KG1 (cell line): ENCODE measurements at places on chromosomes 5 and 9.
A peak's percentile ranks its signal among the peaks of the same experiment; 100 is the strongest.

DNA sequence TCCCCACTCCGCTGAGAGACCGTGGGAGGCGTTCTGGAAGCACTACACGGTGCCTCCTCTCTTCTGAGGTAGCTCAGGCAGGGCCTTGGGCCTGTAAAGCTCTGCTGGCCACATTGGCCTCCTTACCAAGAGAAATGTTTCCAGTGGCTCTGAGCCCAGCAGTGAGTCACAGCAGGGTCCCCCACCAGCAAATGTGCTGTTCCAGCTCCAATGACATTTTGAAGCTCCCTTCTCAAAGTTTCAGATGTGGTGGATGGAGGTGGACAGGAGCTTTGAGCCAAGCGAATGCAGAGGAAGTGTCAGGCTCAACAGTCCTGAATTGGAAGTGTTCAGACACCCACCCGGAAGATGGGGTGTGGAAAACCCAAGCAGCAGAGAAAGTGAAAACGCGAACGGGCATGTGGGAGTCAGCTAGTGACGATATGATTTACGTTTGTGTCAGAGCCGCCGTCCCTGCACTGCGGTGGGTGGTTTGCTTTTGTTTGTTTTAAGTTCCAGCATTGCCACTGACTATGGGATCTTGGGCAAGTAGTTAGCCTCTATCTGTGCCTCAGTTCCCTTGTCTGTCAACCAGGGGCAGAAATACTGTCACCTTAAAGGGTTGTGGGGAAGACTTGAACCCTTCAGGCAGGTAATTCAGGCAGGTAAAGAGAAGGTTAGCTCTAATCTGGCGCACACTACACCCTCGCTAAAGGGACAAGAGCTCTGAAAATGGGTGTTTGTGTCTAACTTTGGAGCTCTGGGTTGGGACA lies 38.2 kb downstream of the C5orf15 start:
- no peak for DNase-seq

GRCh38 chr5:134394932-134395331 lies 16.7 kb downstream of the CDKN2AIPNL start:
- DNase-seq: no peak

DNA sequence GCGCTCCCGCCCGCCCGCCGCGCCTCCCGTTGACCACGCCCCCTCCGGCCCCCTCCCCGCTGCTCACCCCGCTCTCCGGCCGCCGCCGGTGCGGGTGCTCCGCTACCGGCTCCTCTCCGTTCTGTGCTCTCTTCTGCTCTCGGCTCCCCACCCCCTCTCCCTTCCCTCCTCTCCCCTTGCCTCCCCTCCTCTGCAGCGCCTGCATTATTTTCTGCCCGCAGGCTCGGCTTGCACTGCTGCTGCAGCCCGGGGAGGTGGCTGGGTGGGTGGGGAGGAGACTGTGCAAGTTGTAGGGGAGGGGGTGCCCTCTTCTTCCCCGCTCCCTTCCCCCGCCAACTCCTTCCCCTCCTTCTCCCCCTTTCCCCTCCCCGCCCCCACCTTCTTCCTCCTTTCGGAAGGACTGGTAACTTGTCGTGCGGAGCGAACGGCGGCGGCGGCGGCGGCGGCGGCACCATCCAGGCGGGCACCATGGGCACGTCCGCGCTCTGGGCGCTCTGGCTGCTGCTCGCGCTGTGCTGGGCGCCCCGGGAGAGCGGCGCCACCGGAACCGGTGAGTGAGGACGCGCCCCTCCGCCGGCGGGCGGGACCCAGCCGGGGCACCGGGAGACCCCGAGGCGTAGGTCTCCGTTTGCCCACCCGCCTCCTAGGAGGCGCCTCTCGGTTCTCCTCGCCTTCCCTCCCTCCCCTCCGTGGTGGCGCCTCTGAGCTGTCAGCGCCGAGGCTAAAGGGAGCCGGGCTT lies at the start of gene VLDLR:
TSS of gene VLDLR (plus strand) at position 66 of the 739 bp plus-strand sequence. CDS start at position 469, 403 bp downstream.
- DNase-seq: peak; percentile 19

GRCh38 chr9:4442806-4443205 lies 47.5 kb upstream of the SLC1A1 start:
- no peak for DNase-seq

DNA sequence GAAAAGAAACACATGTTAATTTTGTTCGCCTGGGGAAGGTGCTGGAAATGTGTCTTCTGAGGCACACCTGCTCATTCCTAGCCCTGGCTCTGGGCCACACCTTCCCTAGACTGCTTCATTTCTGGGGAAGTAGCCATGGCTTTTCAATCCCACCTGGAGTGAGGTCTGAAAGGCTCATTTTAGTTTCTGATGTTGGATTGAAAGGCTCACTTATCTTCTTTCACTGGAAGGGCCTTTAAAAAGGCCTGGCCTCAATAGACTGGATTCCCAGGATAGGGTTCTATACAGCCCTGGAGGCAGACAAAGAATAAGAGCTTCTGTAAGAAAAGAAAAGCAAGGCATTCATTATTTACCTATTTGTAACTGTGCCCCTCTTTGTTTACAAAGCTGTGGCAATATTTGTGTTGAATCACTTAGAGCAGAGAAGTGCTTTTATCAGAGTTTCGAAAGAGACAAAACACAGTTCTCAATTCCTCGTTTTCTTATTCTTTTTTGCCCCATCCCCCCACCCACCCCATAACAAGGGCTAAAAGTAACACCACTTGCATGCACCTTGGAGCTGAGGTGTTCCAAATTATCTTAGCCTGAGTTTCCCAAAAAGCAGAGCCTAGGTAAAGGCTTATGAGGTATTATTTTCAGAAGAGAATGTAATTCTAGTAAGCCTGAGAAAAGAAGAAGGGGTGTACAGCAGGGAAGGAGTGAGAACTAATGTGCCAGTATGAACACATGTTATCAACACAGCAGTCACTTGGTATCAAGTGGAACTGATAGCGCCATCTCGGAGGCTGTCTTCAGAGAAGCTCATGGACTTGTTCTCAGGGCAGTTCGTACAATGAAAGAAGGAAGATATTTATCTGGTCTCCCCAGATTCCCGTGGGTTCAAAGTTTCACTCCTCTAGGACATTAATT lies 413.1 kb downstream of the KCTD16 start:
- DNase-seq: no peak

DNA sequence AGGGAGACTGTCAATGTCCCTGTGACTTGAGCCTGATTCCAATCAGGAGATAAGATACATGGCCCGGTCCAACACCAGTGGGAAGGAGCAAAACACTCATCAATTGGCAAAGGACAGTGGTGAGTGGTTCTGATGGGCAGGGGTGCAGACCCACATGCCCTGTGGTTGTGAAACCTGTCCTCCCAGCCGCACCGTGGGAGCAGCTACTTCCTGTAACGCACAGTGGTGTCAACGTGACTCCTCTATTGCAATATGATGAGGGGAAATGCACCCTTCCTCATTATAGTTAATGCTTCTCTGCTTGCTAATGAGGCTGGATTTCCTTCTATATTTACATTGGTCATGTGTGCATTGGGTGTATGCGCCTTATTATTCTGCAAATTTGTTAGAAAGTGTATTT lies 223.0 kb downstream of the IRX1 start:
- no peak for DNase-seq

GRCh38 chr9:98567540-98568233 lies 141.0 kb downstream of the GABBR2 start:
- DNase-seq: no peak

GRCh38 chr5:44727100-44727499 lies 81.6 kb upstream of the MRPS30 start:
- DNase-seq: no peak

DNA sequence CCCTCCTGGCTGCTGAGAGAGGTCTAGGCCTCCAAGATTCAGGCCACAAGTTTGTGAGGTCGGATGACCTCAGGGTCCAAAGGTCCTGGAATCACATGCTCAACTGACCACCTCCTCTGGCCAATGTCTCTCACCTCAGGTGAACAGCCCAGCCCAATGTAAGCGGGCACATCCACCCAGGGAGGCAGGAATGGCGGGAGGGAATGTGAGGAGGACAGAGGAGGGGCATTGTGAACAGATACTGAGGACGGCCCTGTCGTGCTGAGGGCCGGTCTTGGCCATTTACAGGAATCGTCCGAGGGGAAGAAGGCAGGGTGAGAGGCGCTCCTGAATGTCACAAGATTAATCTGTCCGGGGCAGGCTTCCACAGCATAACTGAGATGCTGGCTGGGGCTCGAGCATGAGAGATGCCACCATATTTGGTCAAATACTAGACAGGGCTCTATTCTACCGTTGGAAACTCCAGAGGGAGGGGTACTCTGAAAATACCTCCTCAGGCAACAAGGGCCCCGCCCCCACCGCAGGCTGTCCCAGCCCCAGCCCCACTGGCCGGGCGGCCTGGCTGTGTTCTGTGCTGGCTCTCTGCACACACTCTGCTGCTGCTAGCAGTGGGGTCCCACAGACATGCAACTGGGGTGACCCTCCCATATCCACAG lies 1.5 kb upstream of the IL17B start:
- no peak for DNase-seq

- DNase-seq: no peak
These were observed 154.9 kb upstream of the VLDLR start for GRCh38 chr9:2466703-2467102.

DNA sequence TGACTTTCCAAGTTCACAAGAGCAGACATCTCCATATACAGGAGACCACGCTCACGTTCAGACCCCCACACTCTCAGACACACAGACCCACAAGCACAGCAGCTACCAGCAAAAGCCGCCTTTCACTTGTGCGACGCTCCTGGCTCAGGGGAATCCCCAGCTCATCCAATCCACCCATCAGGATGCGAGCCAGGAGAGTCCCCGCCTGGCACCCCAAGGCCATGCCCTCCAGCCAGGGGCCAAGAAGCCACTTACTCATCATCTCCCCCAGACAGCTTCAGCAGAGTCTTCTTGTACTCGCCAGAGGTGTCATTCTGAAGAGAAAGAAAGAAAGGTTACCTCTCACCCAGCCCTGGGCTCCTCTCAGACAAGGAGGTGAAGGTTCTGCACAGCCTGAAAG lies 29.7 kb downstream of the ANXA6 start:
- DNase-seq: no peak

DNA sequence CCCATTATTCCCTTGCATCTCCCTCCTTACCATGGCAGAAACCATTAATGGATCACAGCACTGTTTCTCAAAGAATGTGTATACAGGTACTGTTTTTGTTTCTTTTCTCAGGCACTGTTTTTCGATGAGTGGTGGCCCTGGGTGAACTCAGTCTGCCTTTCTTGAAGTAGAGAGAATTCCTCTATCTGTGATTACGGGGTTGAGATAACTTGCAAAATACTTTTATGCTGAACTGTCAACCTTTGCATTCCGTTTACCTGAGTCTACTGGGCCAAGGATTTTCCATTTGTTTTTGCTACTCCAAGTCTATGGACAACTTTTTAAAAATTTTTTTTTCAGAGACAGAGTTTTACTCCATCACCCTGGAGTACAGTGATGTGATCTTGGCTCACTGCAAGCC lies 82.7 kb upstream of the CLINT1 start:
- DNase-seq: no peak

DNA sequence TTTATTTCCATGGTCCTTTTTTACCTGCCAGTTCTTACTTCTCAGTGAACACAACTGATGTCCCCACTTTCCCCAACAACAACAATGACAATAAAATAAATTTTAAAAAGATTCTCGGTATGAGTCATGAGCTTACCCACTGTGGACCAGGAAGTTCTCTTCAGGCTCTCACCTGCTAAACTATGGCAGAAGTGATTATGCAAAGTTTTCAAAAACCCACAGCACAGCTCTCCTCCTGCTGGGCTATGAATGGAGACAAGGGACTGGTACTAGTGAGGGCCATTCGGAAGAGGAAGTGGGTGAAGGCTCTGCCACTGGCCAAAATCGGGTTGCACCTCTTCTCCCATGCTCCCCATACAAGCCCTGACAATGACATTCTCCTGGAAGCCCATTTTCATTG lies 429.4 kb downstream of the PIK3R1 start:
- no peak for DNase-seq
